Bone marrow (tissue), 2 donors: ENCODE measurements at places on chromosomes 5 and 9.

- no peak for DNase-seq
Observed at GRCh38 chr5:116442931-116443551, 131.6 kb downstream of the SEMA6A start.

- DNase-seq: no peak
Observed at GRCh38 chr5:116409591-116410296, 164.9 kb downstream of the SEMA6A start.

GRCh38 chr5:317086-317811, 4.3 kb upstream of the AHRR start:
- DNase-seq: no peak

DNA sequence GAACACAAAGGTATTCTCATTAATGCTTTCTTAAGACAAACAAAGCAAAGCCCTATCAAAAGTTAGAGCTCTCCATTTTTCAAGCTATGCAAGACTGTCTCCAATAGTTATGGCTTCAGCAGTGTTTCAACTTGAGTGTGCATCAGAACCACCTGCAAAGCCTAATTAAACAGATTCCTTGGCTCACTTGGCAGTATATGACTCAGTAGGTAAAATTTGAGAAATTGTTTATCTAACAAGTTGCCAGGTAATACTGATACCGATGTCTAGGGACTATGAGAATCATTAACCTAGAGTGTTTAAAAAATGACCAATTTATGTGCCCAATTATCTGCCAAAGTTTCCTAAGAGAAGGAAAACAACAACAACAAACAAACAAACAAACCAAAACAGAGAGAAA, 60.3 kb upstream of the PARP8 start:
- no peak for DNase-seq

- DNase-seq: no peak
Observed at GRCh38 chr5:107957051-107957450, 286.3 kb upstream of the EFNA5 start.

DNA sequence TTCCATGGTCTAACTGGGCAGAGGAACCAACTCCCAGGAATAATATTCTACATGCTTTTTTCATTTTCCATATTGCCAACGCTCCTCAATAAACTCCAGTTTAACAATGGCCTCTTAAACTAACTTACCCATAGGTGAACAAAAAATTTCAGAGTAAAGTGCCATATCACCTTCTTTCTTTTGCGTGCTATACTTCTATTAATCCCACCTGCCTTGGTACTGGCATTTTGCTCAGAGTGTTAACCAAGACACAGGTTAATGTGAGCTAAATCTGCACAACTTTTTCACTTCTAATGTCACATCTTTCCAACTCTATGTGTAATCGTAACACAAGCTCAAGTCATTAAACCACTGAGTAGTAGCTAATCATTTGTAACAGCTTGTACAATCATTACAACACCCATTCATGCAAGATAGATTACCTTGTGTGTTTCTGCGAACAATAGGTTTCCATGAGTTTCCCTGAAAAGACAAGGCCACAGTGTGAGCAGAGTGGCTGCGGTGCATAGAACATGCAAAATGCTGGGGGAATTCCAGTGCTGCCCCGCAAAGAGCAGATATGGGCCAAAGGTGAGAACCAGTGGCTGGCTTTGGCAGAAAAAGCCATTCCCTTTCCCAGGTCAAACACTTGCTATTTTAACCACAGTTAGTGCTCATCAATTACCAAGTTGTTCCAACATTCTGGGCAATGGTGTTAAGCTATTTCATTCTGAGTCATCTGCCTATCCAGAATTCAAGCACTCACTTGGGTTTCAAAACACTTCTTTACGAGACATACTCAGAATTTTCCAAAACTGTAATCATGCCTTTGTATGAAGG, 42.8 kb downstream of the TIMD4 start:
- DNase-seq: no peak

DNA sequence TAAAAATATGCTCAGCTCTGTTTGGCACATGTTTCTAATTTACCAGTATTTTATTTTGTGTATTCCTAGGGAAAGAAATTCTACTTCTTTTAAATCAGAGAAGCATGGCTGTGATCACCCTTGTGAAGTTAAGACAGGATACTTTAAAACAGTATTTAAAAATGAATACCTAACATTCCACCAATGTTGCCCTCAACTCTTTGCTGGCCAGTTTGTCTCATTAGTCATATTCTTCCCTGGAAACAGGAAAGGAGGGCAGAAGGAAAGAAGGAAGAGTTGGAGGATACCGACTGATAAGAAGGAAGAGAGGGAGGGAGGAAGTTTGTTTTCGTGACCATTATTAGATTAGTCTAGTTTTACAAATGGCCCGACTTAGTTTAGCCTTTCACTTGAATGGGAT, 137.4 kb downstream of the PLK2 start:
- DNase-seq: no peak

DNA sequence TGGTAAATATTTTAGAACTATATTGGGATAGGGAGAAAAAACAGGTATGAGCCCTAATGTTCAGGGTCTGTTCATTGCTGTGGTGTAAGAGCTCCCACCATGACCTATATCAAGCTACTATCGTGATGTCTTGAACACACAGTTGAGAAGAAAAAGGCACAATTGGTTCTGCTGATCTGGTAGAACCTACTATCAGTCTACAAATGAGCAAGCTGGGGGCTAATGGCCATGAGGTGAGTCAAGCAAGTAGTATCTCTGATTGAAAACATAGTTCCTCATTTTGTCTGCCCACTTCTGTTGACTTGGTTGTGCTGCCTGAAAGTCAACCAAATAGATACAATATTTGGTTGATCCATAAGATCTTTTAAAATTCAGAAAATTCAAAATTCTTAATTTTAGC, 1026.3 kb downstream of the CDH12 start:
- no peak for DNase-seq

DNA sequence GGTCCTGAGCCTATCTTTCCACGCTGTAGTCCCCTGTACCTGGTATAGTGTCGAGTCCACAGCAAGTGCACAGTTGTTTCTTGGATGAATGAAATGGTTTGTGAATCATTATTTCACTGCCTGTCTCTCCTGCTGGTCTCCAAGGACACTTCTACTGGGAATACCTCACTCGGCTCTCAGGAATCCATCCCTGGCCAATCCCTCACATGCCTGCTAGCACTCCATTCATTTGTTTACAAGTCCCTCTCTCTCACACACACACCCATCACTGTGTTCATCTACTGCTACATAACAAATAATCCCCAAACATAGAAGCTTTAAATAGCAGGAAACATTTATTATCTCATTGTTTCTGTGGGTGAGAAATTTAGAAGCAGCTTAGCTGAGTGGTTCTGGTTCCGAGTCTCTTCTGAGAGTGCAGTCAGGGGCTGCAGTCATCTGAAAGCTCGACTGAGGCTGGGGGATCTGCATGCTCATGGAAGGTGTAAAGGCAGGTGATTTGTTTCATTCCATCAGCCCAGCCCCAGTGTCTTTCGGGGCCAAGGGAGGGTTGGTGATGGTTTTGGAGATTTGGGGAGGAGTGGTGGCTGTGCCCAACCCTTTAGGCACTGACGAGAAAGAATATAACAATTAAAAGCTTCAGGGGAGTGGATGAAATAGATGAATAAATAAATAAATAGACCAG, 132.7 kb upstream of the IER5L start:
- no peak for DNase-seq

DNA sequence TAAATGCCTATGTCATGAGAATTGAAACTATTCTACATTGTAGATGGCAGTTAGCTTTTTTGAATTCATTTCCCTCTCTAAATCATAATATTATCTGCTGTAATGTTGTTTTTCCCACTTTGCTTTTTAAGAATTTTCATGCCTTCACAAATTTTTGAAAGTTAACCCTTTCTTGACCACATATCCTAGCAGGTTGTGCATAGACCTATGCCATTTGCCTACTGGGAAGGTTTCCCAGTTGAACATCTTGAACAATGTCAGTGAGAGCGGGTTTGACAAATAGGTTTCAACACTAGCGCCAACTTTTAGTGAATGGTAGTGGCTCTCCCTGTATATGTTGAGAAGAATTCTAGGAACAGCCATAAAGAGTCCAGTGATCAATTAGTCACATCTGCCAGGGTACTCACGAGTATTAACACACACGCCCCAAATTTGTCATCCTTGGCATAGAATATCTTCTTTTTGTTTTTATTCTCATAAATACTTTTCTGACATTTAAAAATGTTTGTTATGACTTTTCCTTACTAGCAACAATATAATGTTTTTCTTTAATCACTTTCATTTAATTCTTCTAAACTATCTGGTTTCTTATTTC, 307.6 kb downstream of the PJA2 start:
- no peak for DNase-seq

- DNase-seq: no peak
Observed at GRCh38 chr5:10857338-10857733, 96.3 kb upstream of the DAP start.

- no peak for DNase-seq
Observed at GRCh38 chr5:14452685-14453454, 128.7 kb upstream of the OTULINL start.

- DNase-seq: no peak
Observed at GRCh38 chr5:143664623-143665022, 147.3 kb upstream of the HMHB1 start.

GRCh38 chr5:37730896-37731455, 108.9 kb downstream of the GDNF start:
- DNase-seq: no peak

DNA sequence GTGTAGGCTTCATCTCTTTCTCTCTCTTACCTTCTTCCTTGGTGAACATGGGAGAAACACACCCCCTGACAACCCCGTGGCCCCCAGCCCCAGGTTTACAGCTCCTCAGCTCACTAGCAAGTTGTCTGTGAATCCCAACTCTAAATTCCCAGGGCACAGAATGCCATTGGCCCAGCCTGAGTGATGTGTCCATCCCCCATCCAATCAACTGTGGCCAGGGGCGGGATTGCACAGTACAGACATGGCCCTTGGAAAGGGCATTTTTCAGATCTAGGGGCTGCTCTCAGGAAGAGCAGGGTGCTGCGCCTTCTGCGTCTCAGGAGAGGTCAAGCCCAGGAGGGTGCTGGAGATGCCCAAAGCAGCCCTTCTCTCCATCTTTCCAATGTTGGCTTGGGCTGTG, 48.2 kb upstream of the ASS1 start:
- no peak for DNase-seq

DNA sequence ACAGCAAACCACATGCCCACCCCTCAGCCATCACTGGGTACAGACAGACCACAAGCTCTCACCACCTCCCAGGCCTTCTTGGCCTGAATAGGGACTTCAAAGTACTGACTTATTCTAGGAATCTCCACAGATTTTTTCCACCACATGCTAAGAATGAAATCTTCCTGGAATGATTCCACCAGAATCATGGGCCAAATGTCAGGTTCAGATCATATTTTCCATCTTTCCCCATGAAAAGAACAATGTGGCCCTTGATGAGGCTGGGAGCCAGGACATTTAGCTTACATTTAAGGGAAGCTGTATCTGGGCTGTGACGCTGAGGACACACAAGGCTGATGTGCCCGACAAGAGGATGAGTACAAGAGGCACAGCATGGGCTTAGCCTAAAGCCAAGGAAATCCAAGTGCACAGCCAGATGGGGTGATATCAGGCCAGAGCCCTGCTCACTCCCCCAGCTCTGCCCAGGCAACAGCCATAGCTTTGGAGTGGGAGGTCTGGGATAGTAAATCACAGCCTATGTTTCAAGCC, 28.1 kb downstream of the ACSL6 start:
- DNase-seq: no peak

- no peak for DNase-seq
Observed at GRCh38 chr9:33718987-33719386, 76.4 kb upstream of the PRSS3 start.

- DNase-seq: no peak
Observed at GRCh38 chr5:161278739-161279660, 267.5 kb downstream of the GABRB2 start.

GRCh38 chr5:5289537-5289936, 132.9 kb upstream of the ICE1 start:
- no peak for DNase-seq

- DNase-seq: no peak
Observed at GRCh38 chr5:10602031-10602806, 38.3 kb downstream of the ANKRD33B start.

DNA sequence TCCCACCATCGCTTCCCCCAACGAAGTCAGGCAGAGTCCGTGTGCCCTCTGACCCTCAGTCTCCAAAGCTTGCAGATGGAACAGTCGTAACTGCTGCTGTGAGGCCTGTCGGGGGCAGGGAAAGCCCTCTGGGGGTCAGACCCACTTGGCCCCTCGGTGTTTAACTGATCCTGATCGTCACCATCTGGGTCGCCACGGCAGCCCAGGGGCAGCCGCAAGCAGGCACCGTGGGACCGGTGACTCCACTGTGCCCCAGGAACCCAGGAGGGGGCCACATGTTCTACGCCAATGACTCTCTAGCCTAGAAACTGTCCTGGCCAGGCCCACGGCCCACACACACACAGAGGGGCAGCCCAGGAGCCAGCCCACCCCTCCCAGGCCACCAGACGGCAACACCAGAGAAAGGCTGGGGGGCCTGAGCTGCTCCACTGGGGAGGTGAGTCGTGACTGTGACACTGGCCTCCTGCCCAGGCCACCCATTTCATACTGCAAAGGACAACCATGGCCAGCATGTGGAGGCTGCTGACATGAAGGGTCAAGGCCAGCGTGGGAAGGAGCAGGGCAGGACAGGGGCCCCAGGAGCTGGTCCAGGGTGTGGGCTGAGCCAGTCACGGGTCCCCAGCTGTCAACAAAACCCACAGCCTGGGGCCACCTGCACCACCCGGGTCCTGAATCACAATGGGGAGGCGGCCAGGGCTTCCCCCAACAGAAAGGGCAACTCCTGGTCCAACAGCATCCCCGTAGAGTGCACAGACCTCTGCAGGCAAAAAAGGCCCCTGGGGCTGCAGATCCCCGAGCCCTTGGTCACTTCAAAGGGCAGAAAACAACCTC, 20.8 kb downstream of the VAV2 start:
- DNase-seq: no peak

DNA sequence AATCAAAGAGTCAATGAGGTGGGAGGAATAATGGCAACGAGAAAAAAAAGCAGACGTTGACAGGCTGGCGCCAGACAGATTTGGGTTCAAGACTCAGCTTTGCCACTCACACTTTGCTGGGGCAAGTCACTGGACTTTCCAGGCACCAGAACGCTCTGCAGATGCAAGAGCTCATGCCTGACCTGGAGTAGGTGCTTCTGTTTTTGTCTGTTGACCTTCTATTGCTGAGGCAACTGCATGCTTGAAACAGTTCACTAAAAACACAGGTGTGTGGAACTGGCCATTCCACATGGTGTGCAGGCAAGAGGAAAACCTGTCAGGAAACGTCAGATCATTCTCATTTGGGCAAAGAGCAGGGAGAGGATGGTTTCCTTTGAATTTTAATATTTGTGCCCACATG, 161.2 kb upstream of the SMIM23 start:
- no peak for DNase-seq
